Stimulated activated naive CD8-positive, alpha-beta T cell treated with anti-CD3 and anti-CD28 coated beads, Interleukin-15, Interleukin-2, amounts not matched to agents 100 U/mL and 50 U/mL, for 24 hours (primary cell): ENCODE measurements at places on chromosomes 3 and 15.

GRCh38 chr15:67549736-67550135, 7.2 kb downstream of the MAP2K5 start:
- no peak for DNase-seq

DNA sequence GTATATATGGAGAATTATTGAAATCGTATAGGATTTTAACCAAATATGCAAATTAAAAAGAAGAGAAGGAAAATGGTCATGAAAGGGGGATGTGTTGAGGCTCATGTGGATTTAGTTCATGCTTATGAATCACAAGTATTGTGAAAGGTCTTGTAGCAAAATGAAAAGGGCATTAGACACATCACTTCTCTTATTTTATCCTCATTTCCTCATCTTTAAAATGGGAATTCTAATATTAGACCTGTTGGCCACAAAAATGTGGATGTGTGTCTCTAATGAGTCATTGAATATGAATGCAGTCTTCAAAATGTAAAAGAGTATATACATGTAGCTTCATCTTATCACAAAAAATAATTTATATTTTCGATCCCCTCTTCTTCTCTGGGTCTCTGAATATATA, 14.9 kb upstream of the ALCAM start:
- DNase-seq: no peak

GRCh38 chr15:87653646-87654045, 602.9 kb downstream of the NTRK3 start:
- DNase-seq: no peak

- DNase-seq: no peak
Measured at GRCh38 chr3:146575636-146576035, 29.5 kb downstream of the PLSCR5 start.

GRCh38 chr15:42108189-42108588, 13.8 kb upstream of the PLA2G4D start:
- no peak for DNase-seq

DNA sequence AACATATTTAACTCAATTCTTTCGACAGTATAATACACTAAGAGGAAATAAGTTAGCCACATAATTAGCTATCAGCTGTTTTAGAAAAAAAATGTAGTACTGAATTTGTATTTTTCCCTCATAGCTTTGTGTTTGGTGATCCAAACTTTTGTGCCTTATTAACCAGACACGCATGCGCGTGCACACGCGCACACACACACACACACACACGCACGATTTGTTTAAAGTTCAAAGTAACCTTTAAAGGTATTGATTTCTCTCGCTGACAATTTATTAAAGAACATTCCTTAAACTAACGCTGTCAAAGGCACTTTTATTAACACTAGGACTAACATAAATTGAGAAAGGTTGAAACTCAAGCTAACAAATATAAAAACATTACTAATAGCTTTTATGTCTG, 198.9 kb downstream of the ROBO1 start:
- no peak for DNase-seq

DNA sequence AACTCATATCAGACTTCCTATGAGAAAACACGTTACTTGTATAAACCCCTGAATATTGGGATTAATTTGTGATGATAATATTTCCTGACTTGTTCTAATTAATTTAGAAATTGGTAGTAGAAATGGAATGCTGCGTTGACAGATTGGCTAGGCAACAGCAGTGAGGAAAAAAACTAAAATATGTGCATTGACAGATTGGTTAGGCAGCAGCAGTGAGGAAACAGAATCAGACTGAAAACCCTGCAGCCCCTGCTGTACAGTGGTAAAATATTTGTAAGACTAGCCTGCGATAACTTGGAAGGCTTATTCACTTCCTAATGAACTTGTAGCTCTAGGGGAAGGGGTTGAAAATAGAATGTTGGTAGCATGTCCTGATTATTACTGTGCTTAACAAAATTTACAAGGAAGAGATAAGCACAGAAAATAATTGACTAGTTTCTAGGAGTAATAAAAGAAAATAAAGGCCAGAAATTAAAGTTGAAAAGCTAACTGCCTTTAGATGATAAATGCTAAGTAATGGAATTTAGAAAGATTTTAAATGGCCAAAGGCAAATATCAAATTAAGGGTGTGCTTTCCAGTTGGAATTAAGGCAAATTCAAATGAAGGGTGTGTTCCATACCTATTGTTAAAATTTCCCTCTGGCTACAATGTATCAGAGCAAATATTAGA, 29.9 kb upstream of the IL16 start:
- no peak for DNase-seq

DNA sequence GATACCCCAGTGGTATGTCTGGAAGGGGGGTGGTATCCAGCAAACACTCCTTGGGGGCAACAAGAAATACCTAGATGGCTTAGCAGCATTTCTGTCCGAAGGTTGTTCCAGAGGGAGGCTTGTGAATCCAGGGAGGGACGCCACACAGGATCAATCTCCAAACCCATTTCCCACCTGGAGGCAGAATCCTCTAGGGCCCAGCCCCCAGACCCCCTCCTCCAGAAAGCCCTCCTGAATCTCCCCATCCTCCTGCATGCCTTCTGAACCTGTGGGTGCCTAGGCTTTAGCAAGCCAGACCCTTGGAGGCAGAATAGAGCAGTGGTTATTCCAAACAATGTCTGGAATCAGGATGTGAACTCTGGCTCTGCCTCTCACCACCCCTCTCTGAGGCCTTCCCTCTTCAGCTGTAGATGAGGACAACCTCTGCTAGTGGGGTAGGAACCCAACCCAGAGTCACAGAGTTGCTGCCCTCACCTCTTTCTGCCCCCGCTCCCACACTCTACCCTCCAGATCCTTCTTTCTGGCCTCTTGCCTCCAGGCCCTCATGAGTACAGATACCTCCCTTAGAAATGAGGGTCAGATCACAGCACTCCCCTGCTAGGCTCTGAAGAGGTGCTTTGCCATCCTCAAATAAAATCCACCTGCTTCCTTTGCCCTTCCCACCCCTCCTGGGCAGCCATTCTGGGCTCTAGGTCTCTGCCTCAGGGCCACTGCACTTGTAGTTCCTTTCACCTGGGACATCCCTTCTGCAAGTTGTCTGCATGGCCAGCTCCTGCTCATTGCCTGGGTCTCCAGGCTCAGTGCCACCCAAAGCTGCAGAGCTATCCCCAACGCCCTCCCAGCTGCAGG, 8.1 kb downstream of the CISH start:
- DNase-seq: peak; percentile 35

DNA sequence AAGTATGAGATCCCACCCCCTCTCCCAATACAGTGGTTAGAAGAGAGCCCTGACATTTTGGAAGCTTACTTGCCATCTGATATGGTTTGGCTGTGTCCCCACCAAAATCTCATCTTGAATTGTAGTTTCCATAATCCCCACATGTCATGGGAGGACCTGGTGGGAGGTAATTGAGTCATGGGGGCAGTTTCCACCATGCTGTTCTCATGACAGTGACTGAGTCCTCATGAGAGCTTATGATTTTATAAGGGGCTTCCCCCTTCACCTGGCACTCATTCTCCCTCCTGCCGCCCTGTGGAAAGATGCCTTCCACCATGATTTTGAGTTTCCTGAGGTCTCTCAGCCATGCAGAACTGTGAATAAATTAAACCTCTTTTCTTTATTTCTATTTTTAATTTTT, 28.8 kb upstream of the HES1 start:
- DNase-seq: peak; percentile 55

DNA sequence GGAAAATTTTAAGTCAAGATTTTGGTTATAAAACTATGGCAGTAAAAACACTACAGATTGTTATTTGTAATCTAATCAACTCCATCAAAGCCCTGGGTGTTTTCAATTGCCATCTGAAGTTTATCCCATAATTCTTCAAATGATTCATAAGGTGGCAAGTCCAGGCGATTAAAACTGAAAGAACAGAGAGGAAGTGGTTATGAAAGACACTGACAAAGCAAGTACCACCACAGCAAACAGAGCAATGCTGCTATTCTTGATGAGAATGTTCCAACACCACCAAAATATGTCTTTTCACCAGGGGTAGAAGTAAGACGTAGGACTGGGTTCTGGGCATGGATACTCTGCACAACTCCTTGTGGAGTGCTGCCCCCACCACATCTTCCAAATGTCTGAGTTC, 86.9 kb upstream of the PRTG start:
- peak; percentile 5 for DNase-seq

DNA sequence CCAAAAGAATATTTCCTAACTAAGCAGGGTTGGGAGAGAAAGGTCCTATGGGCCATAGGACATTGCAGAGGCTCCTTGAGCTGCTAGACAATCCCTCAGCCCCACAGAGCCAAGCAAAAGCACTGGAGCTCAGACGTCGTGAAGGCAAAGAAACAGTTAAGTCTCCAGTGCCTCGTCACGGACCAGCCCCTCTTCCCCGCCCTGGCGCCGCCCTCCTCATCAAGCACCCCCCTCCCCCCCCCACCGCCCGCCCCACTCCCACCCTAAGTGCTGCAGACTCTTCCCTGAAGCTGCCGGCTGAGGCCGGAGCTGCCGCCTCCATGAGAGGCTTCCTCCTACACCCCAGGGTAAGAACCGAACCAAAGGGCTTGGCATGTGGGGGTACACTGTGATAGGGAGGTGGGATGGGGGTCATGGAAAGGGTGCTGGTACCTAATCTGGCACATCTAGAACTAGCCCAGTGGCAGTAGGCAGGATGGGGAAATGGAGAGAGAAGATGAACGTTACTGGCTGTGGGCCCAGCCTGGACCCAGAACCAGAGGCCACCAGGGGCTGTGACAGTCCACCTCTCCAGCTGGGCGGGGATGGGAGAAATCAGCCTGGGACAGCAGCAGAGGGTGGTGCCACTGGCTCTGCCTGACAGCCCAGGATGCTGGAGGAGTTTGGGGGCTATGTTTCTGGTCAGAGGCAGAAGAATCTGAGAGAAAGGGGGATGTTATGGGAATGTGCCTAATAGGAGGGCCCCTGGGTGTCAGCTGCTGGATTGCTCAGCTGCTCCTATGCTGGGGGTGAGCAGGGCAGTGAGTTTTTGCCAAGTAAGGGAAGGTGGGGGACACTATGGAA, at the start of gene MAP1A:
TSS of gene MAP1A (plus strand) at position 255 of the 843 bp plus-strand sequence. CDS start 3,866 bp downstream, outside the sequence.
- DNase-seq: no peak

DNA sequence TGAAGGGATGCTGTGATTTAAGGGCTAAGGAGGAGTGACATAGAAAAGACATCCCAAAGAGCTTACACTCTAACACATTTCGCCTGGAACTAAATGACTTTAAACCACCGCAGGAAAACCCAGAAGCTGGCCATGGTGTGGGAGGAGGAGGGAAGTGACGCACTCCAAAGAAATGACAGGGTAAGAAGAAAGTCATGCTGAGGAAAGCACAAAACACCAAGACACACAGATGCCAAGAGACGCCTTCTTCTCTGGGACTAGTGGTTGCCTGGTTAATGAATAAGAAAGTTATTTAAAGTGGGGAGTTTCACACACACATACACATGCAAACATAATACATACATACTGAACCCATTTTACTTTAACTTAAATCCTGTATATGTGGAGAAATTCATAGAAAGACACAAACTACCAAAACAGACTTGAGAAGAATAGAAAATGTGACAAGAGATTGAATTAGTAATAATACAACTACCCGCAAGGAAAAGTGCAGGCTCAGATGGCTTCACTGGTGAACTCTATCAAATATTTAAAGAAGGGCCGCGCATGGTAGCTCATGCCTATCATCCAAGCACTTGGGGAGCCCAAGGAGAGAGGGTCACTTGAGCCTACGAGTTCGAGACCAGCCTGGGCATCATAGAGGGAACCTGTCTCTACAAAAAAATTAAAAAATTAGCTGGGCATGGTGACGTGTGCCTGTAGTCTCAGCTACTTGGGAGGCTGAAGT, 125.5 kb downstream of the NSMCE3 start:
- DNase-seq: no peak

GRCh38 chr3:149128821-149129220, 617 bp upstream of the HPS3 start:
- DNase-seq: no peak

- DNase-seq: no peak
Measured at GRCh38 chr3:140186421-140186920, 251.5 kb downstream of the CLSTN2 start.

- no peak for DNase-seq
Measured at GRCh38 chr3:150469031-150469930, 61.2 kb downstream of the TSC22D2 start.

GRCh38 chr15:96181217-96181616, 149.3 kb upstream of the NR2F2 start:
- DNase-seq: no peak

- no peak for DNase-seq
Measured at GRCh38 chr3:54357301-54357700, 234.9 kb downstream of the CACNA2D3 start.

GRCh38 chr15:99369196-99369595, 117.9 kb downstream of the LRRC28 start:
- no peak for DNase-seq

GRCh38 chr3:42184651-42185443, 81.1 kb downstream of the CCK start:
- no peak for DNase-seq

DNA sequence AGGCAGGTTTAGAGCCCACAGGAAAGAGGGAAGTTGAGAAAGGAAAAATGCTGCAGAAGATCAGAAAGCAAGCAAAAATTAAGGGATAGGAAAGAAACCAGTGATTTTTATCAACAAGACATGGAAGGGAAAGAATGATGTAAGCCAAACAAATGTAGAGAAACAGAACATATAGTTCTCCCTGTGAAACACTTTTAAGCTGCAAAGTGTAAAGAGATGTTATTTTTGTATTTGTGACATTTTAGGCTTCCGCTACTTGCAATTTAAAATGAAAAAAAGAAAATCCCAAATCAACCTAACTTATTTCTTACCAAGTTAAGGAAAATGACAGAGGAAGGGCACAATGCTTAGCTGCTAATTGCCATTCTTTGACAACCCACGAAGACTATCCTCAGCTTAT, 111.6 kb downstream of the PDCD6IP start:
- DNase-seq: no peak

GRCh38 chr15:75109736-75110130, 86.3 kb downstream of the PPCDC start:
- DNase-seq: no peak

DNA sequence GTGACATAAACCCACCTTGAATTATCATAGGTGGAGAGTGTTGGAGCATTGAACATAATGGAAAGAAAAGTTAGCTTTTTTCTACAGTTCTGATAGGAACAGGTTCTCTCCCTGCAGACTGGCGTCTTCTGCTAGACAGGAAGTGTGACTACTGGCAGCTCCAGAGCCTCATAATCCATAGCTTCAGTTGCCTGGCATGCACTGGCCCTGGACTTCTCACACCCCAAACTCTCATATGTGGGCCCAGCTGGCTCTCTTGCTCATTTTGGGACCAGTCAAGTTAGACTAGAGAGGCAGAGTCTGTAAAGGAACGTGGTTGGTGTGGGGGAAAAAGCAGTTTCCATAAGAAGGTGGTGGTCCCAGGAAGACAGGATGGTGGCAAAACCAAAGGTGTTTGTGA, 180.1 kb downstream of the VGLL4 start:
- DNase-seq: no peak

- DNase-seq: no peak
Measured at GRCh38 chr3:111895071-111895470, 36.0 kb downstream of the PHLDB2 start.

- no peak for DNase-seq
Measured at GRCh38 chr15:74316141-74316540, 51.3 kb downstream of the CYP11A1 start.

DNA sequence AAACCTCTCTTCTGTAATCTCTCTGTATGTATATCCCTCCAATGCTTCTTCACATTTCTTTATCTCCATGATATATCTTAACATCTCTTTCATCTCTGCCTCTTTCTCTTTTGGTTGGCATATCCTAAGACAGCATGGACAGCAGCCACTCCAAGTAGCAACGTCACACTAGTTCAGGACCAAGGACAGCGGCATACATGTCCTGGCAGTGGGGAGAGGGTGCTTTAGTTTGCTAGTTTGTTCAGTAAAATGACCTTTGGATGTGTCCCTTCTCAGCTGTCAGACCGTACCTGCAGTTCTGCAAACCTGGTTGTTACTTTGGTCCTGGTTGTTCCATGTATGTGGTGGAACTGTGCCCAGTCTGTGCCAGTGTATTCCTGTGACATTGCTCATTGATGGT, 225.6 kb upstream of the ROPN1 start:
- peak; percentile 12 for DNase-seq
